Substantia nigra (tissue), 51 donors: ENCODE measurements at places on chromosomes 2 and 18.

DNA sequence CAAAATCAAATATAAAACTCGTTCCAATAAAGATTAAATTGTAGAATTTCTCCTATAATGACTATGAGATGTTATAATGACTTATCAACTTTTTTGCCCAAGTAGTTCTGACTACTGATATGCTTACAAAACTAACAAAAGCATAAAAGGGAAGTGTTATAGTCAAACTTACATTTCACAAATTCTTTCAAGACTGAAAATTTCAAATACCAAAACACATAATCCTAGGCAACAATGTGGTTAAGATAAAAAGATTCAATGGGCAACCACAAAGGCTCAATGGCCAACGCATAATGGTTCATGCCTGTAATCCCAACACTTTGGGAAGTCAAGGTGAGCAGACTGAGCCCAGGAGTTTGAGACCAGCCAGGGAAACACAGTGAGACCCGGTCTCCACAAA is 135.7 kb downstream of the USP34 start:
- DNase-seq: no peak

DNA sequence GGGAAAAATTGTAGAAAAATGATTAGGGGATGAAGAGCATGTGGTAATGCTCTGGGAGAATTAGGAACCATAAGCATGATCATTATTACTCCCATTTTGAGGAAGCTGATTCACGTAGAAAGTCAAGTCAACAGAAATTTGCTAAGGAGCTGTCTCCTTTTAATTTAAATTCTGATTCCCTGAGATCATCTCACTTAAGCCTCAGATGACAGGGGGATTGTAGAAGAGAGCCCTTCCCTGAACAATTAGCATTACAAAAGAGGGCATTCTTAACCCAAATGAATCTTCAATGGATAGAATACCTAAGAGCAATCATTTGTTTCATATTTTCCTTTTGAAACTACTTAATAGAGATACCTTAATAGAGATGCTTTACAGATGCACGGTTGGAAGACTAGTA is 267.9 kb downstream of the NYAP2 start:
- no peak for DNase-seq

- no peak for DNase-seq
Measured at GRCh38 chr18:41974796-41975201, 19.8 kb downstream of the PIK3C3 start.

- DNase-seq: no peak
Measured at GRCh38 chr18:1916869-1917523, 654.3 kb downstream of the METTL4 start.

- no peak for DNase-seq
Measured at GRCh38 chr2:168147830-168148794, 99.3 kb downstream of the STK39 start.

DNA sequence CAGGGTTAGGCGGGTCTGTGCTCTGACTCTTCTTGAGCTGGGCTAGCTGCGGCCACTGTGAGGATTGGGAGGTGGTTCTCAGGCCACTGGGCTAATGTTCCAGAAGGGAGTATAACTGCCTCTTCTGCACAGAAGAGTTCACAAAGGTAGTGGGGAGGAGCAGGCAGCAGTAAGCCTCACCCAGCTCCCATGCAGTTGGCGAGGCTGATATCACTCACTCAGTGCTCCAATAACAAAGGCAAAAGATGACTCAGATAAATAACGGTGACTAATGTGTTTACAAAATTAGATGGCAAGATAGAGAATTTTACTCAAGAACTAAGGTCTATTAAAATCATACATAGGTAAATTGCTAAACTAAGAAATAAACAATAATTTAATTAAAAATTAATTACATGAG is 174.2 kb upstream of the TMEM200C start:
- no peak for DNase-seq

DNA sequence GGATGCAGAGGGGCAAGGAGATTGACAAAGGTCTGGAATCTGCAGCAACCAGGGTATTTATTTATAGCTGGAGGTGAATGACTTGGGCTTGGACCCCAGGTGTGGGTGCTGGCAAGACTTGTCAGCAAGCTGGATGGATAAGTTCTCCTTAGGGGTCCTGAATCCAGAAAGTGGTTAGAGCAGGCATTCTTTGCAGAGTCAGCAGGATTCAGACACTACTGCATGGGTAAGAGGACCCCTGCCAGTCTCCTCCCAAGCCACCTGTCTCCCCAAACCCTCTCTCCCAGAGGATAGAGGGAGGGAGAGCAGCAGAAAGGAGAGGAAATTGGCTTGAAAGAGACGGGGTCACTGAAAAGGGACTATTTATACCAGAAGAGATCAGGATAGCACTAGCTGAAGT is 89.5 kb downstream of the VAPA start:
- DNase-seq: no peak

- DNase-seq: no peak
Measured at GRCh38 chr18:24370120-24370519, 27.5 kb downstream of the OSBPL1A start.

GRCh38 chr2:72841462-72842125 is 15.8 kb upstream of the EXOC6B start:
- DNase-seq: no peak

DNA sequence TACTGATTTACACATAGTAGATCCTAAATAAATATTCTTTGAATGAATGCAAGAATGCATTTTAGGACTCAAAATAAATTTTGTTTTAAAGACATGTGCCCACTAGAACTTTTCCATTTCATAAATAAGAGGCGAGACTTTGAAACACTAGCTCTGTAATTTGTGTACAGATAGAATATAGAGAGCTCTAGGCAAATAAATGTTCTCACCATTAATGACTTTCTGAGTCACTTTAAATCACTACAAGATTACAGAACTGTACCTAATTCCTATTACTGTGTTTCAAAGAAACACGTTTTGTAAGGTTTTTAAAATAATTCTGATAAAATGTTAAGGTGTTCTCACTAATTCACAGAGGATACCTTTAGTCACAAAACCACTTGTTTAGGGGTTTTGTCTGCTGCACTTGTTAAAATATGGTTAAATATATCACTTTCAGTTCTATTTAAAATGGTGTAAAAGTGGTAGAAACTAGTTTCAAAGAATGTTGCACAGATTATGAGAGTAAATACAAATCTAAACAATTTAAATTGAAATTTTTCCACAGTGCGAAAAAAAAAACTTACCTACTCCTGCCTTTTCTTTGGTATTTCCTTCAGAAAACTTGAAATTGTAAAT is 158.7 kb upstream of the ZC3H15 start:
- DNase-seq: no peak

DNA sequence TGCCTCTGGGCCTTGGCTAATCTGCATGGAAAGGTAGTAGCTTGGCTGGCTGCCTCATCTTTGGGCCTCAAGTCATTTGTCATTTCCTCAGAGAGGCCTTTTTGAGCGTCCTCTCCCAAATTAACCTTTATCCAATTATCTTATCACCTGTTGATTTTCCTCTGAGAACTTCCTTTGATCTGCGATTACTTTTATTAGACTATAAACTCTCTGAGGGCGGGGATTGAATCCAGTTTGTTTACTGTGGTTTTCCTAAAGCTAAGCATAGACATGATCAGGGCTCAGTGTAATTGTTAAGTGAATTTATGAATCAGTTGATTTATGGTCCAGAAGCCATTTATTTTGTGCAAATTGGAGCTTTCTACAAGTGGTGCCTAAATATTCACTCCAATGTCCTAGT is 7.5 kb downstream of the RPE start:
- DNase-seq: no peak

DNA sequence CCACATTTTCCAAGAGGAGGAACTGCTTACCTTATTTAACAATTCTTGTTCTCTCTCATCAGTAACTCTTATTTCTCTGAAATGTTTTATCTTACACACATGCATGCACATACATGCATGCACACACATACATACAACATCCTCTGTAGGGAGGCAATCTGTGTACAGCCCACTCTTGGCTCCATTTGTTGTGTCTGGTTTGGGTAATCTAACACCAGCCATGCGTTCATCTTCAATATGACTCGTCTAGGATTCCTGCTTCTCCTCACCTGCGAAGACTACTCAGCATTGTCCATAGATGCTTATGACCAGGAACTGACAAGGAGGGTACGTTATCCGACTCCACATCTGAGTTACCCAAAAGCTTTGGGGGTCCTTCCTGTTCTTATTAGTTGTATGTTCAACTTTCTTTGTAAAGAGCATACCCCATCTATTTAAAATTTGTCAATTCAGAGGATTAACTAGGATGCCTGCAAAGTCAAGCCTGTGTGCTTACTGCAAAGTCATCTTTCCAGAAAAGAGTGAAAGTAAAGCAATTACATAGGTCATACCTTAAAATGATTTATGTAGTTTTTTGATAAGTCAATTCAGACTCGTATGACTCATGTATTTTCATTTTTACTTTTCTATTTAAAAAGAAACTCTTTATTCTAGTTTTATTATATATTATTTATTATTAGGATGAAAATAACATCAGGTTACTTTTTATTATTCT is 18.2 kb downstream of the LYPD6B start:
- no peak for DNase-seq

DNA sequence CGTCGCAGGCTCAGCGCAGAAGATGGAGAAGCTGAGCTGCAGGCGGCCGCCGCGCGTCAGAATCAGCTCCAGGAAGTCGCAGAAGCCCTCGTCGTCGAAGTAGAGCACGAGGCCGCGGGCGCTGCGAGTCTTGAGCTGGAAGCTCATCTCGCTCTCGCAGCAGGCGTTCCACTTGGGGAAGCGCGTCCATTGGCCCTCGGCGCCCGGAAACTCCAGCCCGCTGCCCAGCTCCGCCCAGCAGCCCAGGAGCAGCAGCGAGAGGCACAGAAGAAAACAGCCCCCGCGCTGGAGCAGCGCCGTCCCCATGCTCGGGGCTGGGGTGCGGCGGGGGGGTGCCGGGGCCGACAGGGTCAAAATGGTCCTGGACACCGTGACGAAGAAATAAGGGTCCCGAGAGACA is 4.0 kb downstream of the NRXN1 start:
- DNase-seq: no peak

DNA sequence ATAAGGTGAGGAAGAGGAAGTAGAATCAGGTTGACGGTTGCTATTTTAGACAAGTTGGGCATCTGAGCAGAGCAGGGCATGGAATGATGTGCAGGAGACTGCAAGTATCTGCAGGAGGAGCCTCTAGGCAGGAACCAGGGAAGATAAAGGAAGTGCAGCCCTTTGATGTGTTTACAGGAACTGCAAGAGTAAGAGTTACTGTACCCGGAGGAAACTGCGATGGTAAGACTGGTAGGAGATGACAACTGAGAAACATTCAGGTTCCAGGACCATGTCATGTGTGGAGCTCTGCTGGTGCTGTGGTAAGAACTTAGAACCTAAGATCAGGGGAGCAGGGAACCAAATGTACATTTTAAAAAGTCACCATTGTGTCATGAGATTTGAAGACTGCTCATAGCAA is 134.3 kb upstream of the STON1 start:
- DNase-seq: no peak
